GM23248 (cell line): ENCODE measurements at places on chromosomes 5 and 9. TPM values are rescaled to one million over a fixed set of nuclear protein-coding genes. Genes with fewer than 3 reads are reported as not detected.

The ANKRD18A gene
- total RNA-seq, result not detected in 2 replicates

The SPATA6L gene
- 0.65 and 1.0 TPM in 2 replicates for total RNA-seq

DNA sequence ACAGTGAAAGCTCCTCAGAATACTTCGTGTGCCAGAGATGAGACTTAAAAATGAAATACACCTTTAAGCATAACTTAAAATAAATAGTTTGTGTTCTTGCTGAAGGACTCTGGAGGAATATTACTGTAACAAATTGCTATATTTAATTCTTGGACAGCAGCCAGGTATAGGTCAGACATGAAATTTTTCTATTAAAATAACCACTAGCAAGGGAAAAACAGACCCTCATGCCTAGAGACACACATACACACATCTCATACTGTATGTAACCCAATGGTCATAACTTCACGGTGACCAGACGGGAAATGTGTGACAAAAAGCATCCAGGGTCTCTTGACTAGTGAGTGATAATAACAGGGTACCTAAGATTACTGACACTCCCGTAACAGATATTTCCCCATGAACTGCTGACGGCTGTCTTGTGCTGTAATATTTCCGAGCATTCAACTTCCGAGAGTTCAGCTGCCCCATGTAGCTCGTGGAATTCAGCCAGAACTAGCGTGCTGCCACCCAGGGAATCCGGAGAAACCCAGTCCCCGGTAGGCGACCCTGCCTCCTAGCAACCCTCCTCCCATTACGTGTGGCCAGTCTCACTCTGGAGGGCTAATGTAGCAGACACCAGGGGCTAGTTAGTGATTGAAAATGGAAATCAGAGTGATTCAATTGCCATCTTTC lies 2295.1 kb upstream of the WWC1 start:
- H3K4me1 ChIP-seq, result no peaks in the 10 kb centered on the region
- no peak overlapping the region for H3K4me3 ChIP-seq
- no peak for DNase-seq

DNA sequence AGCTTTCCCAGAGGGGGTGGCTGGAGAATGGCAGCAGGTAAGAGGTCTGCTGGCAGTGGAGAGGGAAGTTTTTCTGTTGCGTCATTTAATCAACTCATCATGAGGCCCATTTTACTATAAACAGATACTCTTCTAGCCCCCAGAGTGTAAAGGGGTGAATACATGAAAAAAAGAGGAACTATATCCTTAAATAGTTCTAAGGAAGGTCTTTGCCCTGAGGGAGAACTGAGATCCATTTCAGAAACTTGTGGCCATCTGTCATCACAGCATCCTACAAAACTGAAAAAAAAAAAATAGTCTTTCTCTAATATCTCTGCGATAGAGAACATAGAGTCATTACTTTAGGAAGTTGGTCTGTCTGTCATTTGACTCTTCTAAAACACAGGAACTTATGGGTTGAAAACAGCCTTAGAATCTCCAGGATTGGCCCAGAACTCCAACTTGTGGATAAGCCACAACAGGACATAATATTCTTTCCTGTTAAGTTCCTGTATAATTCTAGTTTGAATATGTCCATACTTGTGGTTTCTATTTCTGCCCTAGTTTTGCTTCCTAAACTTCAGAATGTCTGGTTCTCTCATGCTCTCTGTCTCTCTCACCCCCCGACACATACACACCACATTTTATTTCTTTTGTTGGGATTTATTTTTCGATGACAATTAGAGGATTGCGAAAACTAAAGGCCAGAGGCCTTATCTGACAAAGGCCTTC lies 238.5 kb upstream of the PIK3R1 start:
- DNase-seq, result no peak
- H3K4me1 ChIP-seq, result no peaks in the 10 kb centered on the region
- no peaks in the 10 kb centered on the region for H3K27me3 ChIP-seq
- H3K27ac ChIP-seq, result no peak overlapping the region
- H3K4me3 ChIP-seq, result no peak overlapping the region
- H3K36me3 ChIP-seq, result no peaks in the 10 kb centered on the region

GRCh38 chr9:16571127-16571802 lies 299.2 kb downstream of the BNC2 start:
- DNase-seq, result peak; percentile 41
- H3K27ac ChIP-seq, result no peak overlapping the region
- no peaks in the 10 kb centered on the region for H3K27me3 ChIP-seq
- no peaks in the 10 kb centered on the region for H3K36me3 ChIP-seq

- H3K27me3 ChIP-seq, result no peaks in the 10 kb centered on the region
- H3K27ac ChIP-seq, result no peak overlapping the region
- DNase-seq, result no peak
- H3K4me3 ChIP-seq, result no peak overlapping the region
- H3K36me3 ChIP-seq, result peaks cover 57% of the 10 kb centered on the region
- peaks cover 19% of the 10 kb centered on the region for H3K4me1 ChIP-seq
Measured at GRCh38 chr9:18622186-18622836, 148.4 kb downstream of the ADAMTSL1 start.

DNA sequence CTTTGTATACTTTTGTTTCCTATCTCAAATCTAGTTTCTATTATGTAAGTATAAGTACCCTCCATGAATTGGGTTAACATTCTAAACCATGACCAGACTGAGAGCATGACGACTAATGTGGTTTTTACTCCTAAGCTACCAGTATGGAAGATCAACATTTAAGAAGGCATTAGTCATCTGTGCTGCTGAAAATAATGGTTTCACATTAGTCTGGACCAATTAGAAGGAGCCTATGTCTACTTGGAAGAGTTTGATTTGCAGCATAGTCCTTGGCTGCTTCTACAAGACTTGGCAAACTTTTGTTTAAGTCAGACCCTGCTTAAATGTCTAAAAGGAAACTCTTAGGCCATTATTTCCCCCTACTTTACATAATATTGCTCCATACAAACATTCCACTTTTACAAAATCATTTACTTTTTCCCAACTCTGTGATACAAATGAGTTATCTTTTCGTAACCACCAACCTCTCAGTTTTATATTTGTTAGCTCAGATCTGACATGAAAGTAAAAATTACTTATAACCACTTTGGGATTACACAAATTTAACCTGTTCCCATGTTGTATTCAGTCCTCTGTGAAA lies 186.7 kb downstream of the COMMD10 start:
- H3K27ac ChIP-seq, result no peak overlapping the region
- 0 out of 2 replicates have a peak, but pooled peaks cover under 1% of the 10 kb centered on the region for H3K36me3 ChIP-seq
- DNase-seq, result peak; percentile 2
- no peaks in the 10 kb centered on the region for H3K27me3 ChIP-seq
- H3K4me3 ChIP-seq, result no peak overlapping the region
- H3K4me1 ChIP-seq, result no peaks in the 10 kb centered on the region

DNA sequence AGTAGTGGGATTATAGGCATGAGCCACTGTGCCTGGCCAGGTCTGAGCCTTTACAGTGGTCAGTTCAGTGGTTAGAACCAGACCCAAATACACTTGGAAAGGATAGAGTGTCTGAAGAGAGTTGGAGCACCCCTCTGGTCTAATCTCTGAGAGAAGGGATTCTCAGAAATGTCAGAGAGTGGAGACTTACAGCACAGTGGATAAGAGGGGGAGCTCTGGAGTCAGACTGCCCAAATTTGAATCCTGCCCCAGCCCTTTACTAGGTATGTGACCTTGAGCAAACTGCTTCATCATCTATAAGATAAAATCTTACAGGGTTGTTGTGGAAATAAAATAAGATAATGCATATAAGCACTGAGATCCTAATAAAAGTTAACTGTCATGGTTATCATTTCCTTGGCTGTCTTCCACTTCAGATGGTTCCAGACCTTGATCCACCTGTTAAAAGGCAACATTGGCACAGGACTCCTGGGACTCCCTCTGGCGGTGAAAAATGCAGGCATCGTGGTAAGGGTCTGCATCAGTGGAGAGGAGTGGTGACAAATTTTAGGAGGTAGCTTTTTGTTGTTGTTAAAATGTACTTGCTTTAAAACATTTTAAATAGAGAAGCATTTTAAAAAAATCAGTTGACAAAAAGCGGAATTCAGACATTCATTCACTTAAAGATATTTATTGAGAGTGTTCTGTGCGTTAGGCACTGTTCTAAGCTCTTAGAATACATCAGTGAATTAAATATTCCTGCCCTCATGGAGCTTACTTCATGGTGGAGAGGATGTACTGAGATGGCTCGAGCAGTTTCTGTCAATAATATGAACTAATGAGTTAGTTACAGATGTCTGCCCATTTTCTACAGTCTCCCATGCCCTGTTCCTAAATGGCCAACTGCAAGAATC lies 16.0 kb downstream of the SLC36A1 start:
- no peak overlapping the region for H3K27ac ChIP-seq
- H3K27me3 ChIP-seq, result no peaks in the 10 kb centered on the region
- no peak overlapping the region for H3K4me3 ChIP-seq
- no peaks in the 10 kb centered on the region; the same call in 1 of the 2 replicates for H3K36me3 ChIP-seq

- peaks cover 22% of the 10 kb centered on the region; the same call in 1 of the 2 replicates for H3K4me1 ChIP-seq
- H3K4me3 ChIP-seq, result no peak overlapping the region
- H3K27me3 ChIP-seq, result no peaks in the 10 kb centered on the region
- H3K36me3 ChIP-seq, result no peaks in the 10 kb centered on the region
- peak overlapping the region; percentile 24; the same call in 1 of the 2 replicates for H3K27ac ChIP-seq
Measured at GRCh38 chr5:179258922-179259730, 86.1 kb downstream of the ADAMTS2 start.

DNA sequence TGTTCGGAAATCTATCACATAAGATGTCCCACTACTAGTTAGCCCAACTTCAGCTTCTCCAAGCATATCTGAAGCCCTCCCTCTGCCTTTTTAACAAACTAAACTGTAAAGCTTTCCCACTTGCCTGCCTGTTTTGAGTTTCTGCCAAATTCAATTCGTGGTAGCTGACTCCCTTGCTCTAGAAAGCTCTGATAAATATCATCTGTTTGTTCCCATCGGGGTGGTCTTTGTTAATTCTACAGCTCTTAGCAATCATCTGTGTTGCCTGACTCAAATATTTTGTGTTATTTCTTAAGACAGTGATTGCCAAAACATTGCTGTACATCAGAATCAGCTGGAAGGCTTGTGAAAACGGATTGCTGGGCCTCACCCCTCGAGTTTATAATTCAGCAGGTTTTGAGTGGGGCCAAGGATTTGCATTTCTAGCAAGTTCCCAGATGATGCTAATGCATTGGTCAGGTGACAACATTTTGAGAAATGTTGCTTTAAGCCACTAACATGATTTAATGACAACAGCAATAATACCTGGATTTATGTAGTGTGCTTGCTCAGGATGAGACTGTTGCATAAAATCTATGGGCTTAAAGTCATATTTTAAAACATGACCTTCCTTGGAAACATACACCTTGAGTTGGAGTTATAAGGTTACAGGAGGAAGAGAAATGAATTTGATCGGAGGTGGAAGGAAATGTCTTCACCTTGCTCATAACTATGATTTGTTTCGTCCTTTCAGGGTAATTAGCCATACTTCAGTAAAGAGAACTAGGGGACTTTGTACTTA lies 631.9 kb downstream of the PSAT1 start:
- H3K4me3 ChIP-seq, result no peak overlapping the region
- DNase-seq, result no peak
- H3K27me3 ChIP-seq, result no peaks in the 10 kb centered on the region
- H3K4me1 ChIP-seq, result peaks cover 12% of the 10 kb centered on the region
